ENCODE measurements at places on chromosomes 4 and X.
A peak's percentile ranks its signal among the peaks of the same experiment; 100 is the strongest.

GRCh38 chrX:1591863-1592469, 562 bp downstream of the AKAP17A start:
- DNase-seq: no peak

- no peak for DNase-seq
Observed at GRCh38 chr4:2249526-2250356, 7.8 kb upstream of the HAUS3 start.

- DNase-seq: no peak
Observed at GRCh38 chr4:127162741-127163140, 470.0 kb upstream of the INTU start.

DNA sequence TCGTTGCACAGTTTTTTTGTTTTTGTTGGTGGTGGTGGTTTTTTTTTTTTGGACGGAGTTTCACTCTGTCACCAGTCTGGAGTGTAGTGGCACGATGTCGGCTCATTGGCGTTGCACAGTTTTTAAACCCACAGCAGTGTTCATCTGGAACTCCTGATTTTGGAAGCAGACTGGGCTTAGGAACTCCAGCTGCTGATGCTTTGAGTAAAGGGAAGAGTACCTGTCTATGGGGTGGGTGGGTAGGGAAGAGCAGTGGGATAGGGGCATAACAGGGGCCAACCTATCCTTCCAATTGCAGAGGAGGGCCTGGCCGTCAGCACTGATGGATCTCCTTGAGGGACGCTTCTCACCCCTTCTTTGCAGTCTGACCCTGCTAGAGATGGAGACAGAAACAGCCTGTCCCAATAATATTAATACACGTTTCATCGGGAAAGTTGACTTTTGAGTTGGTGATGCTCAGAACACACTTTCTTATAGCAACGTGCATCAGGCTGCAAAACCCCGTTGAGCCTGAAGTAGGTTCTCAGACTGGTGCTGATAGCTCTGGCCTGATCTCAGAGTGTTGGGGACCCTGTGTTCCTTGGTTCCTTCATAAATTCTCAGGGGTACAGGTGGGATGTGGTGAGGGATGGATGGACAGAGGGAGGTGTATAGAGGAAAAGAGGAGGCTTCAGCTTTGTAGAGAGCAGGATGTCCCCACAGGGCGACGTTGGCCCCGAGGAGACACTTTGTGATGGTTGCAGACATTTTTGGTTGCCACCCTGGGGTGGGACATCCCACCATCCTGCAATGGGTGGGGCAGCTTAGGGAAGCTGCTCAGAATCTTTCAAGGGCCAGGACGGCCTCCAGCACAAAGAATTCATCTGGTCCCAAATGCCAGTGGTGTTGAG, 2.3 kb downstream of the CD99 start:
- DNase-seq: no peak

DNA sequence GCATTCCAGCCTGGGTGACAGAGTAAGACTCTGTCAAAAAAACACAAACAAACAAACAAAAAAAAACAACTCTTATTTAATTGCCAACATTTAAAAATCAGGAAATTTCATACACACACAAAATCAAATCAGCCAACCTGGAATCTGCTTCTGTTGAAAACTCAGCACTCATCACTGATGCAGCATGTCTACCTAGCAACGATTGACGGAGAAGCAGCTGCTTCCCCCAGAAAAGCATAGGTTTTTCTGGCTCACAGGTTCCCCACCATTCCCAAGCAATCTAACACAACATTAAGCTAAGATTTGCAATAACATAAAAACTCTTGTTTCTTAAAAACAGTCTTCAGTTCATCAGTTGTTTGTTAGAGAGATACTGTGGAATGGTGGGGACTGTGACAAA, 143.6 kb downstream of the DHX15 start:
- DNase-seq: no peak

DNA sequence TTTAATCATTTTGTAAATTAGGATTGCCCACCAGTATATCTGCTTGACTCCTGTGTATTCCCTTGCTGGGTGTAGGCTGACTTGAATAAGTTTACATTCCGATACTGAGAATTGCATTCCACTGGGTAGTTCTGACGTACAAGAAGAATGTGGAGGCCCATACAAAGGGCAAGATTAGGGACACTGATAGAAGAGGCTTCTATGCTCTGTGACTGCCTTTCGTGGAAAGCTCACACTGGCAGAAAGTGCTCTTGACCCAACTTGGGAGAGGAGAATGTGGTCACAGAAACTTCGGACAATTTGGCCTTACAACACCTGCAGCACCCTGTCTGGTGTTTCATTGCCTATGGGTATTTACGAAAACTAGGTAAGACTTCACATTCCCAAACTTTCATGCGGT, 126.3 kb downstream of the RAPGEF2 start:
- no peak for DNase-seq

DNA sequence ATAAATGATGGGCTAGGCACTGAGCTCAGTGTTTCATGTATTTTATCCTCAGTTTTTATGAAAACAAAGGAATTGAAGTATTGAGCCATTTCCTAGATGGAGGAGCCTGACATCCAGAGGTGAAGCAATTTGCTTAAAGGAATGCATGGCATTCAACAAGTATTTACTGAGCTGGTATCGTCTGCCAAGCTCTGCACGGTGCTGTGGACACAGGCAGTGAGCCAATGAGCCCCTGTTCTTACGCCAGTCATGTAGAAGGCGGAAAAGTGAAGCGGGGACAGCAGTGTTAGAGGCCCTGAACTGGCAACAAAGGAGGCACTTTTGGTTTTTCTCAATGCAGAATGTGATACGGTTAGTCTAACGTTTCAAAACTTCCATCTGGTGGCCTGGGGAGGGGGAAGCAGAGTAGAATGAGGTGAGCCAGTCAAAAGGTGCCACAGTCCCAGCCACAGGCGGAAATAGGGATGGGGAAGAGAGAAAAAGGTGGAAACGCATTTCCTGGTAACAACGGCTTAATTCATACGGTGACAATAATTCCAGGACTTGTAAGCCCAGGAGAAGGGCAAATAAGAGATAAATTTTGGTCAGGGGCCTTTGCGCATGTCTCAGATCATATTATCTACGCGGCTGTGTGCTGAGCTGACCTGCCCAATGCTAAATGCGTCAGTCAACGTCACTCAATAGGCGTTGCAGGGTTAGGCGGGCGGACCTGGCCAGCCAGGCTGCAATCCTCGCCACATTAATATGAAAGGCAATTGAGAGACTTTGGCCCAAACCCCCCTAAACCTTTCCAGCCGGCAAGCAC, 133.9 kb downstream of the AFAP1 start:
- peak; percentile 80 for DNase-seq

GRCh38 chr4:26372525-26373172, 51.8 kb downstream of the RBPJ start:
- no peak for DNase-seq

GRCh38 chr4:1469607-1470392, 63.6 kb upstream of the NKX1-1 start:
- DNase-seq: peak; percentile 43

GRCh38 chrX:40150503-40150902, 52.7 kb upstream of the BCOR start:
- no peak for DNase-seq

DNA sequence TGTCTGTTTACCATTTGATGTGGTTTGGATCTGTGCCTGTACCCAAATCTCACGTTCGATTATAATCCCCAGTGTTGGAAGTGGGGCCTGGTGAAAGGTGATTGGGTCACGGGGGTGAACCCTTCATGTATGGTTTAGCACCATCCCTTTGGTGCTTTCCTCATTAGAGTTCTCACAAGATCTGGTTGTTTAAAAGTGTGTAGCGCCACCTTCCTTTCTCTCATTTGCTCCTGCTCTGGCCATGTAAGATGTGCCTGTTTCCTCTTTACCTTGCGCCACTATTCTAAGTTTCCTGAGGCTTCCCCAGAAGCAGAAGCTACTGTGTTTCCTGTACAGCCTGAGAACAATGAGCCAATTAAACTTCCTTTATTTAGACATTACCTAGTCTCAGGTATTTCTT, 610.7 kb upstream of the ADGRL3 start:
- DNase-seq: no peak

GRCh38 chrX:117969328-117969727, 147.3 kb downstream of the KLHL13 start:
- no peak for DNase-seq
